Suppressor macrophage treated with lipopolysaccharide for 1 hour (primary cell): ENCODE measurements at places on chromosomes 6 and 20.
A peak's percentile ranks its signal among the peaks of the same experiment; 100 is the strongest.

DNA sequence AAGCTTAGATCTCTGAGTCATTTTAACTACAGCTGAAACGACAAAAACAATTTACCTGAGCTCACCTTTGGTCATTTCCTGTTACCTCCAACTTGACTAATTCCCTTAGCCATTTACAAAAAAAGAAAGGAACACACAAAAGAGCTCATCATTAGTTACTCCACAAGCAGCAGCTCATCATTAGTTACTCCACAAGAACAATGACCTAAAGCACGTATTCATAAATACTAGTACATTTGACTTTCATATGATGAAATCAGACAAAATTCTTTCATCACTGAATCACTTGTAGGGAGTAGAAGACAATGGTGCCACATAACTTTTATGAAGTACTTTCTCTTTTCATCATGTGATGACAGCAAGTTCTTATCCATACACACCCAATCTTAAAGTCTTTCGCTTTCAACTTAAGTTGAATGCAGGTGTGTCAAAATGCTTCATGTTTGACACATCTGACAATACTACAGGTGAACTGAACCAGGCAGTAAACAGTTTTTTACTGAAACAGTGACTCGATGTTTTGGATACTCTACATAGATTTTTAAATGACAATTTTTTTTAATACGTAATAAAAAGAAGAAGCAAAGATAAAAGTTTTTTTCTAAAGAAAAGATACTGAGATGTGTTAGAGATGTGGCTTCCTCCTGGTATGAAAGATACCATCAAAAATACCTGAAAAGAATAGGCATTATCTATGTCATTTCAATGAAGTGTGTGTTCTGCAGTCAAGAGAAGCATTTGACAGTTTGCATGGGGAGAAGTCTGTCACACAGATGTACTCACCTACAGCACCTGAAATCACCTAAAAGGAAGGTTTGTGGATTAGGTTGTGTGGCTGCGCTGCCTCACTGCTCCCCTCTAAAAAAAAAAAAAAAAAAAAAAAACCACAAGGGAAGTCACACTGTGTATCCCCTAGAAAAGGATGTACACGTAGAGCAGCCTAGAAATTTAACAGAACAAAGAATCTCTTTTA is 109.1 kb downstream of the PRDM1 start:
- peak; percentile 24 for DNase-seq

DNA sequence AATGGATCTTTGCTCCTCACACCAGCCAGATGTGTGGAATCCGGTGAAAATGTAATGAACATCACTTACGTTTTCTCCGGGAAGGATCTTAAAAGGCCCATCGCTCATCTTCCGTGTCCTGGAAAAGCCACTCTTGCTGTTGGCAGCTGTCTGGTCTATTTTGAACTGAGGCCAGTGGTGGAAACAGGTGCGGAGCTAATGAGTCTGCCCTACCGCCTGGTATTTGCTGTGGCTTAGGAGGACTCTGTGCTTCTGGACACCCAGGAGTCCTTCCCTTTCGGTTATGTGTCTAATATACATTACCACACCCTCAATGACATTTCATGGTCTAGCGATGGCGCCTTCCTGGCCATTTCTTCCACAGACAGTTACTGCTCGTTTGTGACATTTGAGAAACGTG is 264.2 kb upstream of the PREP start:
- no peak for DNase-seq

DNA sequence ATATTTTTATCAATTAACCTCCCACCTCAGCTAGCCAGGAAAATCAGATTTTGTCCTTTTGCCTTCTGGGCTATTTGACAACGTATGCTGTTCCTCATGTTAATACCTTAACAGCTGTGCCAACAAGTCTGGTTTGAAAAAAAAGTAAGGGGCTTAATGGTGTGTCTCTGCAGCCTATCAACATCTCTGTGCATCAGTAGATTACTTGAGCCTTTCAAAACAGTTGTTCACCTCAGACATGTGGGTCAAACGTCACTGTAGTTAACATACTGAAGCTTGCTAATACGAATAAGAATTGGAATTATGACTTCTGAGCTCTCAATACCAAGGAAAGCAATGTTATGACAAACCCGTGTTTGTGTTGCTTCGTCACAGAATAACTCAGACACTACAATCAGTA is 23.0 kb downstream of the CEP57L1 start:
- no peak for DNase-seq

- peak; percentile 48 for DNase-seq
Measured at GRCh38 chr20:22924949-22925612, 110.0 kb upstream of the SSTR4 start.

- no peak for DNase-seq
Measured at GRCh38 chr6:41572613-41573012, 26.4 kb downstream of the FOXP4 start.

GRCh38 chr6:116400328-116400727 is 29.6 kb downstream of the DSE start:
- DNase-seq: peak; percentile 27

GRCh38 chr20:49982346-49983122 is at the start of gene SNAI1:
Gene SNAI1 (plus strand): TSS chr20:49982980. CDS start chr20:49983060, 80 bp downstream.
- DNase-seq: peak; percentile 76

DNA sequence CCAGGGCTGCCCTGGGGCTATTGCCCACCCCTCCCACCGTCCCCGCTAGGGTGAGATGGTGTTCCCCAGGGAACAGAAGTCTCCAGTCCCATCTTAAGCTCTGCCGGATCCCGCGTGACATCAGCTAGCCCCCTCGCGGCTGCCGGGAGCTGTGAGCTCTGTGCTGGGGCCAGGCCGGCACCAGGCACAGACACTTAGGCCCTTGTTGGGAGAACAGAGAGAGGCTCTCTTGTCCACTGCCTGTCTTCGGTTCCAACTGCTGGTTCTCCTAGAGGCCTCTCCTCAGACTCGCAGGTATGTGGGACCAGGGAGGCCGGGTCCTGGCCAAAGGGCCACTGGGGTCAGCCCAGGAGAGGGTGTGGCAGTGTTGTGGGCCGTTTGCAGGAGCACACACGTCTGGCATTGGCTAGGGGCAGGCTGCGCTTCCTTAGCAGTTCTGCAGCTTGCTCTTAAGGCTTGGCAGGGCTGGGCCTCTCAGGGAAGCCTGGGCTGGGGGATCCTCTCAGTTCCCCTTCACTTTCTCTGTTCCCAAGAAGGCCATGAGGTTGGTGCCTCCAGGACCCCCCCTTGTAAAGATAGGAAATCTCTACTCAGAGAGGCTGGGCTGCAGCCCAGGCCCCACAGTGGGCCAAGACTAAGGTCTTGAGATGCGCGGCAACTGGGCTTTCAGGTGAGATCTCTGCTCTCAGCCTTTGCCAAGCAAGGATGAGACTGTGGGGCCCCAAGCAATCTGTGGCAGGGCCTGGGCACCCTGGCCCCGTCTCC is 6.3 kb downstream of the SGK2 start:
- DNase-seq: no peak

- no peak for DNase-seq
Measured at GRCh38 chr6:159305804-159306537, 136.8 kb downstream of the FNDC1 start.

DNA sequence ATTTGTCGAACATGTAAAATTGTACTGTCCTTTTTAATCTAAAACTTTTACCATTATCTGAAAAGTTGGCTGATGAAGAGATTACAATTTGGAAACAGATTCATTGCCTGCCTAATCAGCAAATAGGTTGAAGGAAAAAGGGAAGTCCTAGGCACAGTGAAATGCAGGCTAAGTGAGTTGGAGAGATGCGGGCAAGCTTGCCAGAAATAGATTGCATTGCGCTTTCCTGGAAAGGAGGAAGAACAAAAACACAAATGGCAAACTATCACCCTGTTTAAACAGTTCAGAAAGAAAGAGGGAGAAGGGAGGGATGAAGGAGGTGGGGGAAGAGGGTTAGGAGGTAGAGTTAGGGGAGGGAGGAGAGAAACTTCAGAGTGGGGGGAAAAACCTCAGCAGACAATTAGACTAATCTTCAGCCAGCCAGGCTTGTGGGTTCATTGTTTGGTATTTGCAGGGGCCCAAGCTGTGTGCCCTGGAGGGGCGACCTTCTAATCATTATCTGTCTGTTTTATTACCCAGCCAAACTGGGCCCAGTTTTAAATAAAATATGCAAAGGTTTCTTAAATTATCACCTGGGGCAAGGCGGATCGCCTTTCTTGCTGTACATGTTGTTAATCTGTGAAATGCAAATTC is 465.2 kb downstream of the TFAP2B start:
- peak; percentile 33 for DNase-seq

GRCh38 chr6:21190701-21191100 is 402.9 kb upstream of the SOX4 start:
- no peak for DNase-seq

DNA sequence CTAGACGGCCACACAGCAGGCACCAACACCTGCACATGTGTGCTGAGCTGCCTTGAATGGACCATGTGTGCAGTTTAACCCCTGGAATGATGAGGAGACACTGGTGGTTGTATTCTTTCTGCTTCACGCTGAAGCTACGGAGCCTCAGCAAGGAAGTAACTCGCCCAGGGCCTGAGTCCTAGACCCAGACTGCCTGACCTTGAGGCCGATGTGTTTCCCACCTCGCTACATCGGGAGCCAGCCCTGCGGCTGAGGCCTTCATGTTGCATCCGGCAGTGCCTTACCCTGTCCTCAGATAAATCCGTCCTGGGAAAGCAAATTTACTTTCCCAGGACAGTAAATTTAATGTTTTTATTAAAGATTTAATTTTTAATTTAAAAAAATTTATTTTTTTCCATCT is 110.0 kb upstream of the MTHFD1L start:
- no peak for DNase-seq

- no peak for DNase-seq
Measured at GRCh38 chr6:33954453-33954852, 150.7 kb upstream of the MLN start.

GRCh38 chr6:90611543-90612312 is 24.9 kb upstream of the MAP3K7 start:
- DNase-seq: no peak

DNA sequence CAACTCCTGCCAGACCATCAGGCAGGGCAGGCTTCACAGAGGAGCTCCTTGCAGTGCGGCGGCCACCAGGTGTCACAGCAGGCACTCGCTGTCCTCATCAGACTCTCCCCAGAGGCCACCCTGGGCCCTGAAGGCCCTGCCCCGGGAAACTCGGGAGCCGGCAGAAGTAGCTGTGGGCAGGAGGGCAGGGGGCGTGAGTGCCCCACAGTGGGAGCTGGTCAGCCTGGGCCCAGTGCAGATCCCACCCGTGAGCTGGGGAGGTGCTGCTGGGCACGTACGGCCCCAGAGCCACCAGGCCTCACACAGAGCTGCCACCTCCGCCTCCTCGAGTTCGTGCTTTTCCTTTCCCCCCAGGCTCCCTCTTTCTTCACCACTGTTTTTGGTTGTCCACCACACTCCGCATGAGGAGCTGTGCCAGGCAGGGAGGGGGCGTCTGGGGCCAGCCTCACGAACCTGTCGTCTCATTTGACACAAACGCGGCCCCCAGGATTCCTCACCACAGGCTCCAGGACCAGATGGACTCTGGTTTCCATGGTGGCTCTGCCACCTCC is 33.8 kb downstream of the FRMD1 start:
- no peak for DNase-seq

- DNase-seq: peak; percentile 36
Measured at GRCh38 chr20:50601511-50602431, 89.6 kb downstream of the RIPOR3 start.

GRCh38 chr6:164750128-164750527 is 559.3 kb downstream of the C6orf118 start:
- DNase-seq: no peak

GRCh38 chr6:56514395-56514794 is 128.3 kb downstream of the DST start:
- DNase-seq: no peak

- peak; percentile 81 for DNase-seq
Measured at GRCh38 chr20:3710703-3711483, 1.5 kb downstream of the SIGLEC1 start.

DNA sequence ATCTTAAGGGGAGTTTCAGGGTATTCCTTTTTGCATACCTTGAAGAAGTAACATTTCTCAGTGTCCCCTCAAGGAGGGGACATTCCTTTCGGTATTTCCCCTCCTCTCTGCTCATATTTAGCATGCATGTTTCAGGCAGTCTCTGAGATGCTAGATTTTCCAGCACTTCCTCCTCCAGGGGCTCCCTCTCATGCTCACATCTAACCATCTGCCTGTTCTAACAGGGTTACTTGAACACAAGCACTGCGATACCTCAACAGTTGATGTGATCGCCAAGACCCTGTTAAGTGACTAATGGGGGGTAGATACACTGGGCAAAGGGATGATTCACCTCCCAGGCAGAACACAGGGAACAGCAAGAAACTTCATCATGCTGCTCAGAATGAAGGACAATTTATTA is 12.9 kb upstream of the MCM3 start:
- DNase-seq: no peak

- no peak for DNase-seq
Measured at GRCh38 chr6:73207221-73207837, 18.0 kb downstream of the KHDC1L start.

- DNase-seq: peak; percentile 72
Measured at GRCh38 chr6:16694781-16695578, 66.3 kb downstream of the ATXN1 start.

DNA sequence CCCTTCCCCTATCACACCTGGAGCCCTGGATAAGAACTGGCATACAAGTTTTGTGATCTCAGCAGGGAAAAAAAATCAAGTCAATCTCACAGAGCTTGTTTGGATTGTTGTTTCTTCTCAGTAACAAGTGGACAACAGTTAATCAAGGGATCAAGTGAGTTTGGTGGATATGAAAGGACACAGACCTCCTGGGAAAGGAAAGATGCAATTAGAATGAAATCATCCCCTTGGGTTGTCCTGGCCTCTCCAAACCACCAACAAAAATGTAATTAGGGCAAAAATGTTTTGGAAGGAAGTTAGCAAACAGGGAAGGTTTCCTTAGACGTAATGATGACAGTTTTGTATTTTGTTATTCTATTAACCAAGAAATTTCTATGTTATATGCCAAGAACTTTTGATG is 99.1 kb upstream of the PRDM1 start:
- peak; percentile 15 for DNase-seq

DNA sequence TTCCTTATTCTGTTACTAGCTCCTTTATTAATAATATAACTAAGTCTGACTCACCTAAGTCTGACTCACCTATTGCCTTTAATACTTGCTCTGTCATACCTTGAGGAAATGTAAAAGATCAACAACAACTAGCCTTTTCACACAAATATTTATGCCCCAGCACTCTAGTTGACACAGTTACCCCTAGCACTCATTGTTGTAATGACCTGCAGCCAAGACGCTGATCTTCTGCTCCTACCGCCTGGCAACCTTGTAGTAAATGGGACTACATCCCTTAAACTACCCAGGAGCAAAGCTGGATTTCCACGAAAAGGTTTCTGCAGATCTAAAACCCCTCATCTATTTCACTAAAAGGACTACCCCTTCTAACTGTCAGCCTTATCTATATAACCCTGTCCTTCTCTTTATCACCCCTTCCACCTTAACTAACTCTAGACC is 90.0 kb downstream of the PLG start:
- DNase-seq: no peak

DNA sequence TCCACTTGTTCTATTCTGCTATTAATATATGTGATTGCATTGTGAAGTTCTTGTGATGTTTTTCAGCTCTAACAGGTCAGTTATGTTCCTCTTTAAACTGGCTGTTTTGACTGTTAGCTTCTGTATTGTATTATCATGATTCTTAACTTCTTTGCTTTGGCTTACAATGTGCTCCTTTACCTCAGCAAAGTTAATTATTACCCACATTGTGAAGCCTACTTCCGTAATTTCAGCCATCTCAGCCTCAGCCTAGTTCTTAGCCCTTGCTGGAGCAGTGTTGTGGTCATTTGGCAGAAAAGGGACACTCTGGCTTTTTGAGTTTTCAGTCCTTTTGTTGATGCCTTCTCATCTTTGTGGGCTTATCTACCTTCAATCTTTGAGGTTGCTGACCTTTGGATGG is 440.2 kb downstream of the TBC1D32 start:
- DNase-seq: no peak
